ENCODE measurements at places on chromosomes 4 and X. TPM values are rescaled to one million over a fixed set of nuclear protein-coding genes. Genes with fewer than 3 reads are reported as not detected.

DNAJB14 gene
- 30.0 TPM for total RNA-seq

SERPINA7 gene
- not detected for total RNA-seq

GRCh38 chrX:2974961-2975360 lies 31.4 kb upstream of the ARSH start:
- DNase-seq, result peak; percentile 53

DNA sequence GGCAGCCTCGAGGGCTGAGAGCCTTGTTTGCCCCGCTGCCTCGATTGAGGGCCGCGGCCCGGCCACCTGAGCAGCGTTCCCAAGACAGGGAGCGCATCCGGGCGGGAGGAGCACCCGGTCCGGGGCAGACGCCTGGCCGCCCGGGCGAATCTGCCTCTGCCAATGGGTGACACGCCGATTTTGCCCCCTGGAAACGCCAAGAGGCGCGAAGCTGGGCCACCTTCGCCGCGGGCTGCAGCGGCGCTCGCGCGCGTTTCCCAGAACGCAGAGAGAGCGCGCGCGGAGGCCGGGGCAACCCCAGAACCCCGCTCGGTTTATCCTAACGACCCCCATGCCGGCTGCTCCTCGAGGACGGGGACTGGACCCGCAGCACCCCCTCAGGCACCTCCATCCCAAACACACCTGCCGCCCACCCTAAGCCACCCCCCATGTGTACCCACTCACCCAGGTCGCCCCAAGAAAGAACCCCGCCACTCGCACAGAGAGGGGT lies 575 bp downstream of the MAP7D2 start:
- no peak for DNase-seq

DNA sequence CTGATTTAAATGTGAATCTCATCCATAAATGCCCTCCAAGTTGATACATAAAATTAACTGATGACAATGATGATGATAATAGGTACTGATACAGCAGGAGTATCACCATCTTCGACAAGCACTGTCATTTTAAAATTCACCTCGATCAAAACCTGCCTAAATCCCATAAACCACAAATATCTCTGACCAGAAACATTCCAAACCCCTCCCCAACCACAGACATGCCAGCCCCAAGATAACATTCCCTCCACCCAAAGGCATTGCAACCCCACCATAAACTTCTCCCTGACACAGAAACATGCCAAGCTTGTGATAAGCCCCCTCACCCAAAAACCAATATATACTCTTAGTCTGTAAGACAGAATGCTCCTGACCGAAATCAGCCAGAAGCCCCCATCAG lies 63.7 kb upstream of the WDFY3 start:
- DNase-seq, result no peak

SULT1E1 gene
- total RNA-seq, result not detected

CXCL13 gene
- total RNA-seq, result not detected

SLITRK4 gene
- 0.99 TPM for total RNA-seq

DNA sequence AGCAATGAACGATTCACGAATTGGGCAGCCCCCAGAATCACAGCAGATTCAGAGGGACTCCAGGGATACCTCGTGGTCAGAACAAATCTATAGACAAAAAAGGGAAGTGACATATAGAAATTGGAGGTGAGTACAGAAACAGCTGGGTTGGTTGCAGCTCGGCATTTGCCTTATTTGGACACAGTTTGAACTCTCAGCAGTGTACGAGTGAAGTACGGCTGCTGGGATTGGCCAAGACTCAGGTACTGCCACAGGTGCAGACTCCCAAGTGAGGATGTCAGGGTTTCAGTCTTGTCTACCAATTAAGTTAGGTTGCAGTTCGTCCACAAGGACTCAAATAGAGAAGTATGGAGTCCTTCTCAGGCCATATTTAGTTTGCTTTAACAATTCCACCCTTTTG lies 28.2 kb downstream of the HTT-AS start:
- DNase-seq, result no peak

DNA sequence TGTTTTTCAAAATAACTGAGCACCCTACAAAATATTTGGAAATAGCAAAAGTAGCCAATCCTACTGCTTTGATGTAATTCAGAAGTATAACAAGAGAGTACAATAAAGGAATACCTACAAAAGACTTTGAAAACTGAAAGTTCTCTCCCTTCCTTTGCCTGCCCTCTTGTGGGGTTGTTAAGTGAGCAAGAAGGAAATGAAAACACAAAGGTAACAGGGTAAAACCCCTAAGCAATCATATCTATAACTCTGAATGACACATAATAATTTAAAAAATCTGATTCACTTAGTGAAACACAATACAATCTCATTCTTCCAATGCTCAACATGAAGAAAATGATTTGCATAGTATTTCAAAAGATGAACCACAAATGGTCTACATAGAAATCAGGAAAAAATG lies 98.2 kb downstream of the FRYL start:
- DNase-seq, result peak; percentile 33

DNA sequence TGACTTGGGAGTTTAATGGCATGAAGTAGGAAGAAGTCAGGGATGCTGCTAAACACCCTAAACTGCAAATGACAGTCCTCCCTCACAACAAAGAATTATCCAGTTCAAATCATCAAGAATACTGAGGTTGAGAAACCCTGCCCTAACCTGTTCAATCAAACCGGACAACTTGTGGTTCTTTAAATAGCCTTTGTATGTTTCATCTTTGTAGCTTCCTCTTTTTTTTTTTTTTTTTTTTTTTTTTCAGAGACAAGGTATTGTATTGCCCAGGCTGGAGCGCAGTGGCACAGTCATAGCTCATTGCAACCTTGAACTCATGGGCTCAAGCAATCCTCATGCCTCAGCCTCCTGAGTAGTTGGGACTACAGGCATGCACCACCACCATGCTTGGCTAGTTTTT lies 52.5 kb upstream of the TTC29 start:
- DNase-seq, result no peak

- no peak for DNase-seq
Measured at GRCh38 chr4:158079661-158080060, 93.2 kb downstream of the GASK1B start.

PPP4R3C gene
- not detected for total RNA-seq

GRCh38 chr4:155787113-155787710 lies 28.4 kb downstream of the GUCY1B1 start:
- peak; percentile 80 for DNase-seq

DNA sequence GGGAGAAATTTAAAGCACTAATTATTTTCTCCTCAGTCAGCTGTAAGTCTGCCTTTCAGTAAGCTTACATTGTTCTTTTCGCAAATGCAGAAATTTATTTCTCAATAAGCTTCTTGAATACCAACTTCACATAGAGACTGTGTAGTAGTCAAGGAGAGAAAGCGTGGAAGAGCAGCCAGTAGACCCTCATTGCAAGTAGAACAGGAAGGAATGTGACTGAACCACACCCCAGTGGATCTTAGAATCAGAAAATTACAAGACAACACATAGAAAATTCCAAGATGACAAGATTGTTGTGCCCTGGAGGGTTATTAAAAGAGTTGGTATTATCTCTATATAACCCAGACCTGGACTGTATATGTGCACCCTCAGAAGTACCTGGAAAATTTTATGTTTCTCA lies 216.9 kb downstream of the RELL1 start:
- no peak for DNase-seq

COX7B2 gene
- not detected for total RNA-seq

GRCh38 chr4:25213347-25213979 lies 20.4 kb upstream of the PI4K2B start:
- DNase-seq, result no peak

- peak; percentile 8 for DNase-seq
Measured at GRCh38 chr4:77473509-77473908, 132.1 kb upstream of the CXCL13 start.

DNA sequence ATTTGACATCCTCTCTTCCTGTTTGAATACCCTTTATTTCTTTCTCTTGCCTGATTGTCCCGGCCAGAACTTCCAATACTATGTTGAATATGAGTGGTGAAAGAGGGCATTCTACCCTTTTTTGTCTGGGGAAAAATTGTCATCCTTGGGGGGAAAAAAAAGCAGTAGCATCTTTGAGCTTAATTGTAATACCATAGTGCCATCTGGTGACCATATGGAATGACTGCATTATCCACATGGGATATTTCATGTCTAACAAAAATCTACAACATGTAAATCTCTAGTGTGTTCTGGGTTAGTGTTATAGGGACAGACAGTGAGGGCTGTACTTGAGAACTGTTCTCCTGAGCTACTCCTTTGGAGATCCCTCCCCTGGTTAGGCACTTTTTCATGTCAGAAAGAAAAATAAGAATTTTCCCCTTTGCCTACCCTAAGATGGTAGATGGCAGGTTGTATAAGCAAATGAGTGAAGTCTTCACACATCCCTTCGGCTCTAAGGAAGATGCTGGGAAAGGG lies 26.0 kb downstream of the CAPN6 start:
- DNase-seq, result peak; percentile 12

- no peak for DNase-seq
Measured at GRCh38 chrX:23911126-23911835, 3.5 kb downstream of the CXorf58 start.

DCLK2 gene
- 14.0 TPM for total RNA-seq

DNA sequence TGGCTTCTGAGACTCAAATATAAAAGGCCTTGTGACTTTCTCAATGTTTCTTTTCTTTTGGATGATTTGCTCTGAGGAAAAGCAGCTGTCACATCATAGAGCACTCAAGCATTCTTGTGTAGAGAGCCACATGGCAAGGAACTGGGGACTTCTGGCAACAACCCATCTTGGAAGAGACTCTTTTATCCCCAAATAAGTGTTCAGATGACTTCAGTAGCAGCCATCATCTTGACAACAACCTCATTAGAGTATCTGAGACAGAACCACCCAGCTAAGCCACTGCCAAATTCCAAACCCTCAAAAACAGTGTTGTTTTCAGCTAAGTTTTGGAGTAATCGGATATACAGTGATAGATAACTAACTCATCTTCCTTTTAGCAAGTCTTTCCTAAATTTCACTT lies 1431.7 kb upstream of the IGFBP7 start:
- DNase-seq, result no peak

- DNase-seq, result no peak
Measured at GRCh38 chrX:120260369-120260768, 9.8 kb downstream of the ZBTB33 start.

DNA sequence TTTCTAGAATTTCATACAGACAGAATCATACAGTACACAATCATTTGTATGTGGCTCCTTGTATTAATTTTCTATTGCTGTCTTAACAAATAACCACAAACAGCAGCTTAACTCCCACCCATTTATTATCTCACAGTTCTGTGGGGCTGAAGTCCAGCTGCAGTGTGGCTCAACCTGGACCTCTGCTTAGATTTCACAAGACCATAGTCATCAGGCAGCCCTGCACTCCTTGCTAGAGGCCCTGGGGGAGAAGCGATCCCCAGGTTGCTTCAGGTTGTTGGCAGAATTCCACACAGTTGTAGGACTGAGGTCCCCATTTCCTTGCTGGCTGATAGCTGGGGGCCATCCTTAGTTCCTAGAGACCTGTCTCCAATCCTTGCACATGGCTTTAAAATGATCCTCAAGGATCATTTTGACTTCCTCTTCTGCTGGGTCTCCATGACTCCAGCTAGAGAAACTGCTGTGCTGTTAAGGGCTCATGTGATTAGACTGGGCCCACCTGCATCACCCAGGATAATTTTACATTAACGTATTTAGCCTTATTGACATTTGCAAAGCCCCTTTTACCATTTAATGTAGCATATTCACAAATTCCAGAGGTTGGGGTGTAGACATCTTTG lies 60.9 kb upstream of the SMAD1 start:
- peak; percentile 5 for DNase-seq

DNA sequence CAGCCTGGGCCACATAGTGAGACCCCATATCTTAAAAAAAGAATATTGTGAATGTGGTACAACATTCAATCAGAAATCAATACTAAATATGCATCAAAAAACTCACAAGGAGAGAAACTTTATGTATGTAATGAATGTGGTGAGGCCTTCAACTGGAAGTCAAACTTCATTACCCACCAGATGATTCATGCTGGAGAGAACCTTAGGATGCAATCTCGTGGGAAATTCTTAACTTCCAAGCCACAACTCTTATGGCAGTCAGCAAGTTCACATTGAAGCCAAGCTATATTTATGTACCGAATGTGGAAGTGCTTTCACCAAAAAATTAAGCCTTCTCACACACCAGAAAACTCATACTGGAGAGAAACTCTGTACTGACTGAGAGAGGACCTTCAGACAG lies 84.5 kb upstream of the UXT start:
- DNase-seq, result peak; percentile 27

- DNase-seq, result no peak
Measured at GRCh38 chr4:119626420-119626819, 2.2 kb downstream of the PDE5A start.

DNA sequence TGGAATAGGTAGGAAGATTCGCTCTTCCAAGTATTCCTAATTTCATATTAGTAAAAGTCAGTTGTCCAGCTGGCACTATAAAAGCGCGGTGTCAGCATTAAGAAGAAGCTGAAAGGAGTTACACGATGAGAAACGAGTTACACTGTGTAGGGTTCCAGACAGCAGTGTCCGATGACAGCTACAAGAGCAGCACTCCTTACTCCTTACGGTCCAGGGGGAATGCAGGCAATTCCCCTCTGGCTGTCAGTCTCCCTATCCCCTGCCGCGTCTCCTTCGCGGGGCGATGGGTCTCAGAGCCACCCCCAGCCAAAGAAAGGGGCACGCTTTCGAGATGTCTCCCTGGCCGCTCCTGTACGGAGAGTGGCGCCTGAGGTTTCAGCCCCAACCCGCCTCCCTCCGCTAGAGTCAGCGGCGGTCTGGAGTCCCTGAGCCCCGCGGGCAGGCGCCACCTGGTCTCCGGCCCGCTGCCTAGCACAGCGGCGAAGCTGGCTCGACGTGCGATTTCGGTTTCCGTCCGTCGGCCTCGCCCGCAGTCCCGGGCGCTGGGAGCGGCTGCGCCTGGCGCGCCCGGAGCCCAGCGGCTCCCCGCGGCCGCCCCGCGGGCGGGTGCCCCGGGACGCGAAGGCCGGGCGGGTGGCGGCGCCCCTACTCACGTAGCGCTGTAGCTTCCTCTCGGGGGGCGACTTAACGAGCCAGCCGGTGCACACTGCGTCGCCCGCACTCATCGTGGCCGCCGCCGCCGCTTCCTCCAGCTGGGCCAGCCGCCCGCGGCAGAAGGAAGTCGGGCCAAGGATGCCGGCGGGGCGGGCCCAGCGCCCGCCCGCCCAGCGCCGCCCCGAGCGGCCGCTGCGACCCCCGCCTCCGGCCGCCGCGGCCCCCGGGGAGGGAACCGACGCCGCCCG lies at the start of gene GAB3:
GAB3 (minus strand) TSS at position 777 of the 902 bp plus-strand sequence; CDS start at position 725, 52 bp downstream.
- peak; percentile 30 for DNase-seq

GRCh38 chr4:189311251-189311650 lies 629.4 kb upstream of the FRG1 start:
- no peak for DNase-seq

- peak; percentile 8 for DNase-seq
Measured at GRCh38 chrX:65451663-65452062, 82.9 kb downstream of the LAS1L start.

DNA sequence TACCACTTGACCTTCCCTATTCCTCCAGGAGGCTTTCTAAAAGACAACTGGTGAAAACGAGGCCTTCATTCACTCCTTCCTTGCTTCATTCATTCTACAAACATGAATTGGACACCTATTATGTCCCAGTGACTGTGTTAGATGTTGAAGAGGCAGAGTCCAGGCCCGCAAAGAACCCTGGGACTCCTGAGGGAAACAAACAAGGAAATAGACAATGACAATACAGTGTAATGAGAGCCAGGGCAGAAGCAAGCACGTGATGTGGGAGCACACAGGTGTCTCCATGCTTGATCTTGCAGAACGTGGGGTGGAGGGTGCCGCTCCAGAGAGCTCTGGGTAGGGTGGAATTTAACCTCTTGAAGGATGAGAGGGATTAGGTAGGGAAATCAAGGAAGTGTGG lies 137.6 kb upstream of the KLF3 start:
- no peak for DNase-seq

GRCh38 chr4:110155654-110156053 lies 42.8 kb downstream of the ELOVL6 start:
- peak; percentile 36 for DNase-seq

- DNase-seq, result no peak
Measured at GRCh38 chr4:70709611-70710205, 12.1 kb upstream of the RUFY3 start.

TMPRSS11B gene
- not detected for total RNA-seq

All from fibroblast of lung (primary cell).